ENCODE measurements at places on chromosomes 4 and X. TPM values are rescaled to one million over a fixed set of nuclear protein-coding genes. Genes with fewer than 3 reads are reported as not detected.

TMEM192 gene
- 17.8 TPM for total RNA-seq

DDX3X gene
- 140 TPM for total RNA-seq

SNX12 gene
- 45.4 TPM for total RNA-seq

CXCL6 gene
- 0.30 TPM for total RNA-seq

FAM149A gene
- 12.8 TPM for total RNA-seq

MOB1B gene
- 18.4 TPM for total RNA-seq

MGAT4D gene
- not detected for total RNA-seq

EPGN gene
- total RNA-seq, result 3.0 TPM

TRIM75 gene
- not detected for total RNA-seq

GLRA3 gene
- not detected for total RNA-seq

SCLT1 gene
- 7.7 TPM for total RNA-seq

PABPC5 gene
- 0.72 TPM for total RNA-seq

CSAG3 gene
- total RNA-seq, result not detected

TEX13C gene
- not detected for total RNA-seq

ZAR1 gene
- total RNA-seq, result not detected

HTRA3 gene
- 95.6 TPM for total RNA-seq

NEXMIF gene
- 0.32 TPM for total RNA-seq

RP2 gene
- 3.1 TPM for total RNA-seq

CENPE gene
- total RNA-seq, result 0.35 TPM

LANCL3 gene
- total RNA-seq, result 0.05 TPM

GABRA4 gene
- 16.5 TPM for total RNA-seq

SPATA4 gene
- not detected for total RNA-seq

ASB12 gene
- 3.0 TPM for total RNA-seq

EDA2R gene
- 1.2 TPM for total RNA-seq

DDX53 gene
- not detected for total RNA-seq

TRIM61 gene
- 2.4 TPM for total RNA-seq

TCEAL8 gene
- 37.5 TPM for total RNA-seq

ETDB gene
- total RNA-seq, result not detected

OTUD6A gene
- total RNA-seq, result not detected

CORIN gene
- total RNA-seq, result 96.8 TPM

NCAPG gene
- 0.72 TPM for total RNA-seq

CDKL5 gene
- 8.4 TPM for total RNA-seq

JADE3 gene
- 9.5 TPM for total RNA-seq

CXCL11 gene
- 0.42 TPM for total RNA-seq

NOX1 gene
- total RNA-seq, result not detected

EVC2 gene
- 1.5 TPM for total RNA-seq

CXCL8 gene
- 1.2 TPM for total RNA-seq

RTL3 gene
- 0.15 TPM for total RNA-seq

OTC gene
- not detected for total RNA-seq

HMX1 gene
- total RNA-seq, result not detected

SSX5 gene
- not detected for total RNA-seq

POU3F4 gene
- not detected for total RNA-seq

UVSSA gene
- 5.9 TPM for total RNA-seq

TBC1D8B gene
- 1.6 TPM for total RNA-seq

ITIH6 gene
- not detected for total RNA-seq

CT45A5 gene
- total RNA-seq, result not detected

DUX4 gene
- total RNA-seq, result not detected

UGT2B17 gene
- not detected for total RNA-seq

XPNPEP2 gene
- total RNA-seq, result 0.92 TPM

TRAM1L1 gene
- total RNA-seq, result 0.45 TPM

DIPK2B gene
- total RNA-seq, result 20.8 TPM

BEX1 gene
- total RNA-seq, result 0.50 TPM

PLXNA3 gene
- 22.0 TPM for total RNA-seq

GRIA3 gene
- total RNA-seq, result 0.59 TPM

Data from left ventricle myocardium superior (tissue), 1 donor.